Mesendoderm (in vitro differentiated cells): ENCODE measurements at places on chromosomes 6 and 20.

- no peak for DNase-seq
Measured at GRCh38 chr6:41037107-41037900, 1.7 kb downstream of the UNC5CL start.

GRCh38 chr6:3899970-3900439, 50.8 kb downstream of the FAM50B start:
- no peak for DNase-seq

GRCh38 chr6:12150812-12151432, 138.8 kb downstream of the HIVEP1 start:
- peak; percentile 66 for DNase-seq

DNA sequence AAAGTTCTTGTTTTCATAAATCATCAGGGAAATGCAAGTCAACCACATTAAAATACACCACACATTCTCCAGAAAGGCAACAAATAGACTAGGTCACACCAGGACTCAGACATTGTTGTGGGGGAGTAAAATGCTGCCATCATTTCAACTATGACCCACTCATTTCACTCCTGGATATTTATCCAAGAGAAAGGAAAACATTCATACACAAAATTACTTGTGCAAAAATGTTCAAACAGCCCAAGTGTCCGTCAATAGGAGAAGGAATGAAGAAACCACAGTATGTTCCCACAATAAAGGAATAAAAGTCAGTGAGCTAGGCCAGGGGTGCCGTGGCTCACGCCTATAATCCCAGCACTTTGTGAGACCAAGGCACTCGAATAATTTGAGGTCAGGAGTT, 81.5 kb upstream of the QKI start:
- DNase-seq = no peak

DNA sequence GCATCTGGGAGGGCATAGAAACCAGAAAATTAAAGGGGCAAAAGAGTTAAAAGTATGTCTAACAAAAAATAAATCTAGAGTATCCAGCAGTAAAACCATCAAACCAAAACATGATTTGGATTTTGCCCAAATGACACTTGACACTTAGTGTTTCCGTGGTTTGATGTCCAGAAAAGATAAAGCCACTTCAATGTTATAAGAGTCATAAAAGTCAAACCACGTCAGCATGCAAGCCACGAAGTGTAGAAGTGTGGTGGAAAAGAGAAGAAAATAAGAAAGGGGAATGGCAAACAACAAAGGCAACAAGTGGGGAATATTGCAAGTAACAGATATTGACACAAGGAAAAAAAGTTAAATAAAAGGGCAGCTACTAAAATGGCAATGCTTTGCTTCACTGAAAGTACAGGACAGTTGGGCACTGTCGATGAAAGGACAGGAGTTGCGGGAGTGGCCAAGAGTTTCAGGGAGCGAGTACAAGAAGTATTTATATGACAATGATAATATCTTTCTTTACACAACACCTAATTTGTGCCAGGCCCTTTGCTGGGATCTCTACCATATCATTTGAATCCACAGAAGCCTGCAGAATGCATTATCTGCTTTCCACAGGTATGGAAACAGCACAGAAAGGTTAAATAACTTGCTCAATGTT, 6.3 kb upstream of the HDDC2 start:
- DNase-seq = no peak
